ENCODE measurements at places on chromosomes 7 and 10.

DNA sequence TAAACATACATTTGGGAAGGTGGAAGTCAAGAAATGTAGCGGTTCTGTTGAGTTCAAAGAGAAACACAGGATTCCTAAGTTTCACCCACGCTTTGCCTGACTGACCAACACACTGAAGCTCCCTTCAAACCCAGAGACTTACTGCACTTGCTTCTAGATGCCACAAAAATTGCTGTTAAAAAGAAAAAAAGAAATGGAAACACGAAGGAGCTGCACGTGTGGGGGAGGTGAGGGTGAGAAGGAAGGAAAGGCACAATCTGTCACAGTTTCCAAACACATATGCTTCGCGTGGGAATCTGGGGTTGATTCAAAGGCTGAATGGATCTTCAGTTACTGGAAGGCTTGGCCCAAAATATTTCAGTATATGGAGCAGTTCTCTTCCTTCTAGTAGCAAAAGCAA, 495.6 kb downstream of the DNAJB6 start:
- no peak for DNase-seq

DNA sequence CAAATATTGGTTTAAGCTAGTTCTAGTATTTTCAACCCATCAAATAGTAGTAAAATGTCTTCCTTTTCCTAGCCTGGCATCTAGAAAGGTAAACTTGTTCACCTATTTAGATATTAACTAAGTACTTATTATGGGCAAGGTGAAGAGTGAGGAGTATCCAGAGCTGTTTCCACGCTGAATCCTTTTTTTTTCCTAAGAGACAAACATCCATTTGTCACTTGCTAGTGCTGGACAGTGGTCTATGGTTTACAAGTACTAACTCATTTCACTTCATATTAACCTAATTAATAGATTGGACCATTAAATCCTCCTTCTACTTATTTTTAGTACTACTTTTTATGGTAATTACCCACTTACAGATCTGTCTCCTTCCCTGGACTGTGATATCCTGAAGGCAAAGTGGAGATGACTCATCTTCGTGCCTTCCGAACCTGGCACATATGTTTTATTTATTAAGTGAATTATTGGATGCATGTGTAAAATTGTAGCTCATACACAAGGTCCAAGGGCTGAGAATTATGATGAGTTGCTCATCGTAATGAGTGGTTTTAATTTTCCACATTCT, 159.6 kb upstream of the IGFBP3 start:
- no peak for DNase-seq

DNA sequence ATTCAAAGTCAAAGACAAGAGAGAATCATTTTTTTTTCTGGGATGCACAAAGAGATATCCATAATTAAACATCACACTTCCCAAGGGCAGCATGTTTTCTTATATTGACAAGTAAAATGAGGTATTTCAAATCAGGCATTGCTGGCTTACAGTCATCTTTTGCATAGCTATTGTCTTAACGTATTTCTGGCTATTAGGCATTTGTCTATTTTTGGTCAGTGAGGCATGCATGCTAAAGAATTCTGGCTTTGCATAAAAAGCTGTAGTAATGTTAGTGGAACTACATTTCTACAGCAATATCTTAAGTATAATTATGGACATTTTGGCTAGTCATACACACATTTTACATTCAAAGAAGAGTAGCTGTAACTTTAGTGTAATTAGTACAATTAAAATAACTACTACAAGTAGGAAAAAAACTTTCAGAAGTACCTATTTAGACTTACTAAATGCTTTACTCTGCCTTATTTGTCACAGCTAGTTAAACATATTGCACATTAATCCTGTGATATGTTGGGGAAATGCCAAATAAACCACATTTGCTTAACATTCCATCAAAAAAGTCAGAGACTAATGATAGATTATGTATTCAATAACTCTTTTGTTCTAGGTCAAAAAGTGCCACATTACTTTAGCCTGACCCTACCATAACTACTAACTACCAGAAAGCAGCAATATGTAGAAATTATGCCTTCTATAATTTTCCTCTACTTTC, 76.4 kb downstream of the RELN start:
- no peak for DNase-seq

DNA sequence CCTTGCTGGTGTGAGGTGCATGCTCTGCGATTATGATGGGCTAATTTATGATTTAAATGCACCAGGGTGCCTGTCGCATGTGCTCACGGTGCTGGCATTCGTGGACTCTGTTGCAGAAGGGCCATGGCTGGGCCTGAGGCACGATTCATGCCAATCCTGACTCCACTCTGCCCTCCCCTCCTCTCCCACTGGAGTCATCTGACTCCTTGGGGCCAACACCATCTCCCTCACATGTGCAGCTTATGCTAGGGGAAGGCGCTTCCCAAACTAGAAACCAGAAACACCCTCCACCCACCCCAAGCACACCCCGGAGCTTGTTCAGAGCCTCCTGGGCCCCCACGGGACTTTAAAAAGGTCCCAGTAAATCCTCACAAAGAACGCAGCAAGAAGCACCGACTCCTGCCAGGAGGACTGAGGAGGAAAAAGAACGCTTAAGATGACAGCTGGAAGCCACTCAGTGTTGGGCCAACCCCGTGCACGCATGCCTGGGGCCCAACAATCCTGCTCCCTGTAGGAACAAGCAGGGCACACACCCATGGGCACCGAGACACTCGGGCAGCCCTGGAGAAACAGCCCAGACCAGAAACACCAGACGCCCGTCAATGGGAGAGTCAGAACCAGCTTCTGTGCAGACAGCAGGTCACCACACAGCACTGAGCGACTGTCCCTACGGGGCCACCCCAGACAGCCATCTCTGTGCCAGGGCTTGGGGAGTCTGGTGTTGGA, 14.1 kb downstream of the BRI3 start:
- no peak for DNase-seq

DNA sequence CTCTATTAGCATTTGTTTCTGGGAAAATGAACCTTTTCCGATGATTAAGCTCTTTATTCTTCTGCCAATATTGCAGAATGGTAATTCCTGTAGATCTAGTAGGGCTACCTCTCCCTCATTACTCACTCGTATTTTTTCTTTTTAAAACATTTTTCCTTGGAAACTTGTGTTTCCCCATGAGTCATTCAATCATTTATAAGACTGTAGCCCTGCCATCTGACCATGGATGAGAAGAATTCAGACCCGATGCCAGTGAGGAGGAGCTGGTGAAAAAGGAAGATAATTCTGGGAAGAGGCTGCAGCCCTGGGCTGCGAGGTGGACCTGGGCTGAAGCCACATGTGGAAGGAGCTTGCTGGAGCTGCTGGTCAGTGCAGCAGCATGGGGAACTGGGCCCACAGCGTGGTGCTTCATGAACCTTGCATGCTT, 242.8 kb downstream of the KLF6 start:
- DNase-seq: no peak

- DNase-seq: no peak
These were observed 34.3 kb upstream of the PTF1A start for GRCh38 chr10:23157691-23158369.

DNA sequence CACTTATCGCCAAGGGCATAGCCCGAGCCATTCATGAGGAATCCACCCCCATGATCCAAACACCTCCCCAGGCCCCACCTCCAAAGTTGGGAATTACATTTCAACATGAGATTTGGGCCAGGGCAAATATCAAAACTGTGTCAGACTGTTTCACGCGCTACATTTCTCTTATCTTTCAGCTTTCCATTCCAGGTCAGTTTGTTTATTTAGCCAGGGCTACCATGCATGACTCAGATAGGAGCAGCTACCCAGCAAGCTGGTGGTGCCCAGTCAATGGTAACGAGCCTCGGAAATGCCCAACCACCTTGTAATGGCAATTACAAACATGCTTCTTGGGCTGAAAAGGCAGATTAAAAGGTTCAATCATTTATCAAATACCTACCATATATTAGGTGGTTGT, 43.6 kb upstream of the BAMBI start:
- no peak for DNase-seq

- no peak for DNase-seq
These were observed 245.1 kb downstream of the RAB11FIP2 start for GRCh38 chr10:117801691-117802090.

DNA sequence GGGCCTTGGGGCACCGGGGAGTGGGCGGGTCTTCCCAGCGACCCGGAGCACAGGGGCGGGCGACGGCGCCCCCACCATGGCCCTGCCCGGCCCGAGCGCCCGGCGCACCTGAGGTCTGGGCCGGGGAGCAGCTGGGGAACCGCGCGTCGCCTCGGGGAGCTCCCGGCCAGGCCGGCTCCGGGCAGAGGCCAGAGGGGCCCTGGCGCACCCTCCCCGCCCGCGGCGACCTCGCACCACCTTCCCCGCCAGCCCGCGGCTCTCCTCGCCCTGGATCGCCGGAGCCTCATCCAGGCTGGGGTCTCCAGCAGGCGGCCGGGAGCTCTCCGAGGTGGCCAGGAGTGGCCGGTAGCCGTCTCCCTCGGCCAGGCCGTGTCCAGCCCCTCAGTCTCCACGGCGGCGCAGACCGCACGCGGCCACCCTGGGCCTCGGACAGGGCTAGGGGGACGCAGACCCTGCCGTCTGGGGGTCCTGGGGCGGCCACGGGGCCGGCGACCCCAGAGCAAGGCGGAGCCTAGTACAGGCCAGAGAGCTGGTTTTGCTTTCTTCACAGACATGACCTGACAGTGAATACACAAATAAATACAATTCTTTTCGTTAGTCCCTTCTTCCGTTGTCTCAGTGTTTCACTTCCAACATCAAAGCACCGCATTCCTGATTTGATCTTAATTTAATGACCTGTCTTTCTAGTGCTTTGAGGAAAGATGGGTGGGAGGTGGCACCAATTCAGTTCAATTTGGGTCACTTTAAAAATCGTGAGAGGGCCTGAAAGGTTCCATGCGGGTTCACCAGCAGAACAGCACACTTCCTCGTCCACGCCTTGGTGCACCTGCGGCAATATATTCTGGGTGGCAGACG, 356.9 kb downstream of the DNAJB6 start:
- DNase-seq: peak; percentile 28

DNA sequence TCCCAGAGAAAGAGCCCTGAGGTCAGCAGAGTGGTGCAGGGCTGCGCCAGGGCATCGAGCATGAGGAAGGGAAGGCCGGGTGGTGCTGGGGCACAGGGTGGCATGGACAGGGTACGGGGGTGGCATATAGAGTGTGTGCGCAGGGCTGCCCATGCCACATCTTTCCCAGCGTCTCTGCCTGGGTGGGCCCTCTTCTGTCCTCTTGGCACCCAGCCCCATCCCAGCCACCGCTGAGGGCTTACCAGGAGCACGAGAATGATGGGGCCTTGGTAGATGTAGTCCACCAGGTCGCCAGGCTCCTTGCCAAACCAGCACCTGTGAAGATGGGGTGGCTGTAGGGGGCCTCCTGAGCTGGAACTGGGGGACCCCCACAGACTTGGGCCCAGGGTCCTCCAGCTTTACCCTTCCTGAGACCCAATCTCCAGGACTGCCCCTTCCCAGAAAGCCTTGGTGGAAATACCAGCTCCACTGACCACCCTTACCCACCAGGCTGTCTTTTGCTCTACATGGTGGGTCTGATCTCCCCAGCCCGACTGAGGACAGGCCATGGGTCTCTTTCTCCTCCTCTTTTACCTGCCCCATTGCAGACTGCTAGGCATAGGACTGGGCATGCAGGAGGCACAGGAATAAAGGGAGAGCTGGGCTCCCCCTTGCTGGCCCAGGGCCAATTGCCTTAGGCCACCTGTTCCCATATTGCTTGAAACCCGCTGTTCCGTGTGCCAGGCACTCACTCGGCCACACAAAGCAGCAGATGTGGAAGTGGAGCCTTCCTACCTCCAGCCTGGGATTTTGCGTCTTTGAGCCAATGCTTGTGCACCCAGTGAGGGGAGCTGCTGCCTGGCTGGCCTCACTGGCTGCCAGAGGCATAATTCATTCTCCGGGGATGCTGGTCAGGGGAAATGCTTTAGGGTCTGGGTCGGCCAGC, 21.7 kb downstream of the CRHR2 start:
- DNase-seq: no peak

GRCh38 chr10:12214763-12215218, 18.8 kb downstream of the CDC123 start:
- no peak for DNase-seq

GRCh38 chr7:77461842-77462241, 45.7 kb upstream of the GSAP start:
- no peak for DNase-seq

DNA sequence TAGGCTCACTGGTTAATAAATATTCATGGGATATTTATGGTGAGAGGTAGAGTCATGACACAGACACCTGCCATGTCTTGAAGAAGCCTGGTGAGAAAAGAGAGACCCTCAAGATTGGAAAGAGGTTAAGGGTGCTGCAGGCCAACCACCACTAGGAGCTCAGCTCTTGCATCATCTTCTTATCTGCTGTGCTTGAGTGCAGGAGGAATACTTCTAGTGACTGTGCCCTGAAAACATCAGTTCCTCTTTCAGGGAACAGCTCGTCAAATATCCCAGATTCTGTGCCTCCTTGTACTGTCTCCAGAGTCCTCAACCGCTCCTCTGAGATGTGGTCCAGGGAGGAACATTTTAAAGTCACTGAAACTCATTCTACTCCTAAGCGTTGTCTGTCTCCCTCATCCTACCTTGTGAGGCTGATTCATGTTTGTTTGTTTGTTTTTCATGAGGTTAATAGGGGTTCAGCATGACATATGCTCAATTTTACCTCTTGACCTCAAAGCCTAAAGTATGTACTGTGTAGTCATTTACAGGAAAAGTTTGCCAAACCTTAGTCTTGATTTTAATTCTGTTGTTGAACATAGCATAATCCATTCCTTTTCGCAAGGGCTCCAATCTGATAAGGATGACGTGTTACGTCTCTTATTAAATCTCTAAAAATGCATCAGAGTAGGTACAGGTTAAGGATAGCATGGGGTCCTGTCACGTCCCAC, 293.1 kb downstream of the C7orf25 start:
- DNase-seq: no peak

DNA sequence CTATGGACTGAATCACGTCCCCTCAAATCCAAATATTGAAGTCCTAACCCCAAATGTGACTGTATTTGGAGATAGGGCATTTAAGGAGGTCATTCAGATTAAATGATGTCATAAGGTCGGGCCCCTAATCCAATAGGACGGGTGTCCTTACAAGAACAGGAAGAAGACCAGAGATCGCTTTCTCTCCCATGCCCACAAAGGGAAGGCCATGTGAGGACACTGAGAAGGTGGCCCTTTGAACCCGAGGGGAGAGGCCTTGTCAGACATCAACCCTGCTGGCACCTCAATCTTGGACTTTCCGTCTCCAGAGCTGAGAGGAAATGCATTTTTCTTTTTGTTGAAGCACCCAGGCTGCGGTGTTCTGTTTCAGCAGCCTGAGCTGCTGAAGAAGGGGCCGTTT, 72.3 kb upstream of the KLF6 start:
- no peak for DNase-seq

- DNase-seq: no peak
These were observed 78.4 kb upstream of the LEP start for GRCh38 chr7:128162666-128163065.

DNA sequence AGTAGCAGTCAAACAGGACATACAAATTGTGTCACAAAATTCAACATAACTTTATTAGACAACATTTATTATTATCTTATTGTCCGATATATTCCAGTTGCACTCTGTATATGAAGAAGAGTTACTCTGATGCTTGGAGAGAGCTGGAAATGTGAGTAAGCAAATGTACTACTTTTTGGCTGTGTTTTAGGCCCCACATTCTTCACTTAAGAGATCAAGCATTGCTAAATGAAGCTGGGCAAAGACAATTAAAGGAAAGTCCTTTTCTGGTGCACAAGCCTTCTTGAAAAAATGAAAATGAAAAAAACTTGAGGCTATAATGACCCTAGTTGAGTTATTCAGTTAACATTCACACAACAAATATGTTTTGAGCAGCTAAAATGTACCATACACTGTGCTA, 26.1 kb downstream of the MYPN start:
- no peak for DNase-seq

All from activated CD4-positive, CD25-positive, alpha-beta regulatory T cell treated with anti-CD3 and anti-CD28 coated beads, Interleukin-2, amount 50 U/mL, for 72 hours (primary cell).